GM12878 (cell line): ENCODE measurements at places on chromosomes 5 and 9. TPM values are rescaled to one million over a fixed set of nuclear protein-coding genes. Genes with fewer than 3 reads are reported as not detected.

The PCDHB5 gene
- total RNA-seq: not detected in 2 replicates

The STXBP1 gene
- total RNA-seq: 0.24 and 0.85 TPM in 2 replicates

The SLC26A2 gene
- 5.7 and 6.1 TPM in 2 replicates for total RNA-seq

The C9orf40 gene
- total RNA-seq: 18.5 and 21.5 TPM in 2 replicates

The OR13C5 gene
- not detected in 2 replicates for total RNA-seq

The SHISAL2B gene
- not detected in 2 replicates for total RNA-seq

The NR2F1 gene
- 0.32 and 0.36 TPM in 2 replicates for total RNA-seq

The LCN9 gene
- total RNA-seq: not detected in 2 replicates

The TEX48 gene
- total RNA-seq: not detected in 2 replicates

The CDC25C gene
- total RNA-seq: 9.2 and 10.2 TPM in 2 replicates

The PCA3 gene
- total RNA-seq: not detected in 2 replicates

The BTNL8 gene
- total RNA-seq: not detected in 2 replicates

The RBM18 gene
- 18.2 and 18.6 TPM in 2 replicates for total RNA-seq

The ENTREP1 gene
- not detected in 2 replicates for total RNA-seq

The FOXD4L5 gene
- 0.21 and 0.29 TPM in 2 replicates for total RNA-seq

The RNF183 gene
- total RNA-seq: not detected in 2 replicates

The ACER2 gene
- total RNA-seq: 2.3 and 3.1 TPM in 2 replicates

The NOL6 gene
- total RNA-seq: 51.8 and 53.2 TPM in 2 replicates

The TSTD2 gene
- 15.3 and 15.4 TPM in 2 replicates for total RNA-seq

The MUSK gene
- total RNA-seq: 0.08 TPM in 1 of 2 replicates, not detected in the other
